ENCODE measurements at places on chromosomes 2 and 18.

DNA sequence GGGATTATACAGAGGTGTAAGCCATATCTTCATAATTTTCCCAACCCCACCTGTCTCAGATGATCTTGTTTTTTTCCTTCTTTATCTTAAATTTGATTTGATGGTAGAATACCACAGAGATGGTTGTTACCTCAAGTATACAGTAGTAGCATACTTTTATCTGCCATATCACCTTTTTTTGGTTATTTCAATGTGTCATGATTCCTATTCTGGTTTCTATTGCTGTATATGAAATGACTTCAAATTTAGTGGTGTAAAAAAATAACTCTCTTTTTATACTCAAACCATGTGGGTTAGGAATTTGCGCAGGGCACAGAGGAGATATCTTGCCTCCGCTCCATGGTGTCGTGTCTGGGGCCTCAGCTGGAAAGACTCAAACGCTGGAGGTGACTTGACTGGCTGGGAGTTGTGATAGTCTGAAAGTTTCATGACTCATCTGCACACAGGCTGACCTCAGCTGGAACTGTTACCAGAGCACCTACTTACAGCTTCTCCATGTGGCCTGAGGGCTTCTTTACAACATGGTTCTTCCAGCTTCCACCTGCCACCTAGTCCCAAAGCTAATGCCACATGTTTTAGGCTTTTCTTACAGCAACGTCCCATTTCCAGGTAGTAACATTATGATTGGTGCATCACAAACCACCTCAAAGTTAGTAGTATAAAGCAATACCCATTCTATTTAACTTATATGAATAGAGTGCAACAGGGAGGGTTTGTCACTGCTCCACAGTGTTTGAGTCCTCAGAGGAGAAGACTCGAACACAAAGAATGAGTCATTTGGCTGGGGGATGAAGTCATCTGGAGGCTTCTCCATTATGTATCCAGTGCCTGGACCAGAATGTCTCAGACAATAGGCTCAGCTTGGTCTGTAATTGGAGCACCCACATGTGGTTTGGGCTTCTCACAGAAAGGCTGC, 82.3 kb upstream of the XPO1 start:
- no peak for DNase-seq

GRCh38 chr18:42838546-42839145, 276.8 kb downstream of the RIT2 start:
- no peak for DNase-seq

DNA sequence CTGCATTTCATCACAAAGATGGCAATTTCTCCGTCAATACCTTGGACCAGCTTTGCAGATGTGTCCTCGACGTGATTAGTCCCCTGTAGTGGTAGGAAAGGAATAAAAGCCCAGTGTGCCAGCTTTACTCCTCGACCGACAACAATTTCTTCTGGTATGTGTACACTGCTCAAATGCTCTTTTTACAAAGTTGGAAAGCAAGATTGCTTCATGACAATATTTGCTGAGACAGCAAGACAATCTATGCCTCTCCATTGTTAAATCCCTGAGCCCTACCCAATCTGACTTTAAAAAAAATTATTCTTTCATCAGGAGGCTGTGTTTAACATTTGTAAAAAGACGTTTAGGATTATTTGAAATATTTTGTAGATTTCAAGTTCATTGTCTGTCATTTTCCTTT, 27.6 kb upstream of the ZEB2 start:
- no peak for DNase-seq

- no peak for DNase-seq
These were observed 3.5 kb upstream of the CYS1 start for GRCh38 chr2:10083692-10084211.

DNA sequence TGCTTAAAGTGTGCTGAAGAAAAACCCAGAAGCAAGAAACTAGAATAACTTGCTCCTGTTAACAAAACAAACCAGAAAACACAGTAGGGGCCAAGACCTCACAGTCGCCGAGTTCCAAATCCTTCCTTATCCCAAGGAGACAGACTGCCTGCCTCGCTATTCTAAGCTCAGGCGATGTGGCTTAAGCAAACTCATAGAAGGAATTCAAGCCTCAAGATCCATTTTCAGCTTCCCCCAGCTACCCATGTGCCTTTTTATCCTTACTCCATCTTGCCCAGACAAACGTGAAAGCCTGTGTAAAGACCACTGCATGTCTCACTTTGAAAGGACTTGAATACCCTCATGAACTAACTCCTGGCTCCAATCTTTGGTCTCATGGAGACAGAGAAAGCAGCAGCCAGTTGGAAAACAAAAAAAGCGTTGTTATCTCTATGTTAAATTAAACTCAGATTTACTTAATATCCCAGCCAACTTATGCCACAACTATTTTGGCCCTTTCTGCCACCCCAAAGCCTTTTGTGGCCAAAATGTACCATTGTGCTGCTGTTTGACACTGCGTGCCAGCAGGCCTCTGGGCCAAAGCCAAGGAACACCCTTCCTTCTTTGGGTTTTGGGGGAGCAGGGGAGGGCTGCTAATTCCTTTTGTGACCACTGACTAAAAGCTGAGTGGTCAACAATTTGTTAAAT, 123.2 kb upstream of the FZD5 start:
- no peak for DNase-seq

DNA sequence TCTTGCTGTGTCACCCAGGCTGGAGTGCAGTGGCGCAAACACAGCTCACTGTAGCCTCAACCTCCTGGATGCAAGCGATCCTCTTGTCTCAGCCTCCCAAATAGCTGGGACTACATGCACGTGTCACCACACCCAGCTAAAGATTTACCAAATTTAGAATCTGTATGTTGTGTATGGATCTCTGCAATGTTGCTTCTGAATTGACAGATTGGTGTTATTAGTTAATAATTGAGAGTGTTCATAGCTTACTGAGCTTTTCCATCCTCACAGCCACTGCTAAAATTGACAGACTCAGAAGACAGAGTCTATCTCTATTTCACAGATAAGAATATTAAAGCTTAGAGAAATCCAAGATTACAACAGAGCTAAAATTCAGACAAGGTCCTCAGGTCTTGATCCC, 4.3 kb upstream of the NBAS start:
- no peak for DNase-seq

DNA sequence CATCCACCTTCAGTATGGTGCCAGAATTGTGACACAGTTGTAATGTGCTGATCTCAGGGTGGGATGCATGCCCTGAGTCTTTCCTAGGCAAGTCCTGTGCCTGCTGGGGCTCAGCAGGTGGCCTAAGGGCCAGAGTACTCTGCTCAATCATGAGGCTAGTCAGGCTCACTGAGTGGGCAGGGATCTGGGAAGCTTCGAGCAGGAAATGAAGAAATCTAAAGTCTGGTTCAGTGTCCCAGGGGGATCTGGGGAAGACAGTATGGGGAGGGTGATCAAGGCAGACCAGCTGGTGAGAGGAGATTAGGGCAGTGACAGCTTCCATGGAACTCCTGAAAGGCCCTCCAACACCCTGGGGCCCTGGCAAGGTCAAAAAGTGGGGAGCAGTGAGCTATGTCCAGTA, 8.9 kb upstream of the ANKRD29 start:
- DNase-seq: no peak

DNA sequence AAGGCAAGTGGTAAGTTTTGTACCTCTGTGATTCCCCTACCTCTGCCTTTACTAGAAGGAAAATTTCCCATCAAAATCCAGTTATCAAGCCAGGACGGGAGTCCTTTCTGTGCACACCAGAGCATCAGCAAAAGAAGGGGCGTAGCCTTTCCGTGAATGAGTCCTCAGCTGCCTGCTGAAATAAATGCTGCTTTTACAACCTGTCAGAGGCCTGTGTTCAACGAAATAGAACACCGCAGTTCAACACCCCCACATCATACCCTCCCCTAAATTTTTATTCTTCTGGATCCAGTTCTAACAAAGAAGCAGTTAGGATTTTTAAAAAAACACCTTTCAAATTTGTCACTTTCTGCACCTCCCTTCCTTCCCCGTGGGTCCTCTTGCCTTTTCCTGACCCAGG, 135.8 kb downstream of the SETBP1 start:
- DNase-seq: no peak

GRCh38 chr2:10526281-10527000, 78.3 kb upstream of the ODC1 start:
- DNase-seq: no peak

DNA sequence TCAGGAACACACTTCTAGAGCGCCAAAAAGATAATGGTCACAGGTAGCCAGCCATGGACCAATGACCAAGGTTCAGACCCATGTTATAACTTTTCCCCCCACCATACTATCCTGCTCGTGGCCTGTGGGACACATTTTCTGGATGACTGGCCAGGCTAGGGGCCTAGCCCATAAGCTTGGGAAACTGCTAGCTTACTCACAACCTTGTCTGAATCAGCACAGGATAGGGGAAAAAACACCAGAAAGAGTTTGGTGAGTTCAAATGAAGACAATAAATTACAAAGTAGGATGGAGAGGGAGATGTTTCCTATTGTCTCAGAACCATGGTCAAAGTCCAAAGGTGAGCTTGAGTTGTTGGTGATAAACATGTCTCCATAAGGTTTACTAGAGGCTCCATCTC, 156.3 kb upstream of the CCDC68 start:
- no peak for DNase-seq
